ENCODE measurements at places on chromosomes 2 and 18.

- no peak for DNase-seq
These were observed 30.5 kb downstream of the FOSL2 start for GRCh38 chr2:28422908-28423741.

DNA sequence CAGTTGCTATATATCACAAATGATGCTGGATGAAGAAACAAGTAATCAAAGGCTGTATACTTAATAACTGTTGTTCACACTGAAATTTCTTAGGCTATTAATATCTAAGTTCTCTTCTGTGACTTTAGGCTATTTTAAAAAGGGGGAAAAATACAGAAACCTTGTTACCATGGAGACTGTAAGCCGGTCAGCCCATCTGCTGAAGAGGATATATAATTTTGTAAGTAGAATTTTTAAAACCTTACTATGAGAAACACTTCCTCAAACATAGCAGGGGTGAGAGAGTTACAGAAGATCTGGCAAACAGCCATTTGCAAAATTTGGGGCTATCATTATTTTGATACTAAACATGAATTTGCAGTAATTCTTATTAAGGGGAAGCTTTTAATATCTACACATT lies 27.8 kb downstream of the CACNB4 start:
- DNase-seq: no peak

GRCh38 chr2:10375570-10376281 lies 72.4 kb downstream of the ODC1 start:
- no peak for DNase-seq

GRCh38 chr2:105800036-105800713 lies 55.5 kb downstream of the NCK2 start:
- no peak for DNase-seq

- no peak for DNase-seq
These were observed 254.4 kb downstream of the ZNF521 start for GRCh38 chr18:25097569-25098056.

DNA sequence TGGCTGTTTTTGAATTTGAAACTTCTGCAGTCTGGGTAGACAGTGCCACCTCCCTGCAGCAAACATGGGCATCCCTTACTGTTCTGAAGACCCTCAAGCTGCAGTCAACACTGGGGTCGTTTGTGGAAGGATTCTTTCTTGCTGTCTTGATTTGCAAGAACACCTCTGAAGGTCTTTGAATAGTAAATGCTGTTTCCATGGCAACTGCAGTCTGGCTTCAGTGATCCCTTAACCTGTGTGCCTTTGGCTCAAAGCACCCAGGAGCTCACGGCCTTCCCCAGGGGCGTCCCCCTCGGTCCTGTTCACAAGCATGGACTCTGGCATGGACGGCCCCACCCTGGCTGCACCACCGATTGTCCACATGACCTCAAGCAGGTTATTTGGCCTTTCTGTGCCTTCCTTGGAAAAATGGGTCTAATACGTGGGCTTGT lies 38.3 kb downstream of the LRRFIP1 start:
- no peak for DNase-seq

DNA sequence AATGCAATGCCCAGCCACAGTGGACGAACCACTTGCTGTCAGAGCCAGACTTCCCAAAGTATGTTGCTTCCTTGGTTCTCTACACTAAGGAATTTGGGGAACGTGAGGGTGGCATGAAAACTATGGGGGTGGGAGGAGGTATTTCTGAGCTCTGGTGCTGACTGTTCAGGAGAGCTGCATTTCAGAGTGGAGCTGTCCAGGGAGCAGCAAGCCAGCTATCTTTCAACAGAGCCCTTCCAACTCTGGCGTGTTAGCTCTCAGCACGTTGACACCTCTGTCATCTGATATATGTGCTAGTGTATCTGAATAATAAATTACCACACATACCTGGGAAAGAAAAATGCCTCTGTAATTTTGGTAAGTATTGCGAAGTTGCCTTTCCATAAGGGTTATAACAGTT lies 66.1 kb downstream of the SAP130 start:
- DNase-seq: no peak

DNA sequence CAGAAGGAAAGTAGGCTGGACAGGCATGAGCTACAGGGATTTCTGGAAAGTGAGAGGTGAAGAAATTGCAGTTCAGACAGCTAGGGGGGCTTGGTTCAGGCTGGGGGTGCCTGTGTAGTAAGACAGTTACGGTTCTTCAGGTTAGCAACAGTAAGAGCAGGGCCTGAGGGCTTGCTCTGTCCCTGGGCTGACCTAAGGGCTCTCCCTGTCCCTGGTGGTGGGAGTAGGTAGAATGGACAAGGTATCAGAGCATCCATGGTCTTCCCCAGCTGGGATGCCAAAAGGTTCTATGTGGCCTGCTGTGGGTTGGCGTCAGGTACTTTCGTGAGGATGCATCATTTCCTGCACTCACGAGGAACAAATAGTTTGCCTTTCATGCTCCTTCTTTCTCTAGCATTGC lies 34.6 kb upstream of the TACR1 start:
- no peak for DNase-seq

GRCh38 chr18:36706134-36706881 lies 122.5 kb downstream of the TPGS2 start:
- no peak for DNase-seq

DNA sequence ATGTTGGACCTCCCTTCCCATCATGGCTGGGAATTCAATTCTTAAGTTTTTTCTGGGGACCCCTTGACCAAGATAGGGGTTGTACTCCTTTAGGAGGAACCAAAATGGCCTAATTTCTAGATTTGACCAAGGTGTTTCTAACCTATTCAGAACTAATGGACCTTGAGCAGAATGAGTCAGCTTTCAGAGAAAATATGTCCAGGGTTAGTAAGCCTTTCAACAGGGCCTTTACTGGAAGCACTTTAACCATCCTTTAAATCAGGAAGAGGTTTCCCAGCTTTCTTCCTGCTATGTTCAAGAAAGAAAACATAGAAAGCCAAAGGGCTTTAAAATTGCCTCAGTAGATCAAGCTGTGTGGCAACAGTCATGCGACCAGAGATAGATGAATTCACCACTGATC lies 1184.9 kb upstream of the ACVR2A start:
- DNase-seq: no peak

GRCh38 chr18:60936101-60936500 lies 397.1 kb upstream of the CDH20 start:
- no peak for DNase-seq

GRCh38 chr2:30756051-30756719 lies 51.1 kb downstream of the CAPN13 start:
- DNase-seq: no peak

DNA sequence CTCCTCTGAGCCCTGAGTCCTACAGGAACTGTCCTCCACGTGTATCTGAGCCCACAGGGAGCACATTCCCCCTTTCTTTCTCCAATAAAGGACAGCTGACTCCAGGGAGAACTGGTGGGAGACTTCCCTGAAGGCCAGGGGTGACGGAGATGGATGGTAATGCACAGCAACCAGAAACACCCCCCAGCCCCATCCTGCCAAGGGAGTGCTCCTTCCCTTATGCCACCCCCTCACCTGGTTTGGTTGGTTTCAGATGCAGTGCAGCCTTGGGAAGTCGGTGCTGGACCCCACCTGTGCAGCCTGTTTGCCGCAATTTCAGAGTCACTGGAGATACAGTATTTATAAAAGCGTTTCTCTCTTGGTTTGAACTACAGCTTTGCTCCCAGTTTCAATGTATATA lies 24.0 kb downstream of the GPR55 start:
- no peak for DNase-seq

GRCh38 chr2:24231461-24231881 lies 56.6 kb downstream of the FAM228A start:
- DNase-seq: no peak

- no peak for DNase-seq
These were observed 5.1 kb upstream of the ASIC4 start for GRCh38 chr2:219508971-219509779.

DNA sequence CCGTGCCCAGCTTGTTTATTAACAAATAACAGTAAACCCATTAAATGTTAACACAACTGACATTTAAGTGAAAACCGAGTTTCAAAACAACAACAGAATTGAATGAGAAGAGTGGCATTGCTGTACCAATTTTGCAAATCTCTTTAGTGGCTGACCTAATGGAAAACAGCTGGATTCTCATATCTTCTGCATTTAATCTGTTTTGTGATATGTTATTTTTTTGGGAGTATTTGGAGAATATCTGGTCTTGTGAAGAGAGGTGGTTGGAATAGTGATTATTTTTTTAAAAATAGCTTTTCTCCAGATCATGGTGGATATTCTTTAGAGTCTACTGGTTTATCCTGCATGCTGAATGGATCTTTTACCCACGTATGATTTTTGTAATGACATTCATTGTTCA lies 51.1 kb downstream of the TAF4B start:
- DNase-seq: no peak

DNA sequence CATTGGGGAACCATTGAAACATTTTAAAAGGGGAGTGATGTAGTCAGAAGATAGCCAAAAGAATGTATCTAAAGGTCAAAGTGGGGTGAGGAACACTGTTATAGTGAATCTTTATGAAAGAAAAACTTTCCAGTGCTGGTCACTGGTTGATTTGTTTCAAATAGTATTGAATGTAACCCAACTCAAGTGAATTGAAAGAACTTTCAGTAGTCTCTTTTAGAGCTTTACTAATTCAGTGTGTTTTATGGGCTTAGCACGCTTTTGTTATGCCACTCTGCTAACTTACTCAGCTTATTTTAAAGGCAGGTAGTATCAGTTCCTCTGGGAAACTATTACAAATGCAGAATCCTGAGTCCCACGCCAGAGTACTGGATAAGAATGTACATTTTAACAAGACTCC lies 57.3 kb downstream of the GTF2A1L start:
- DNase-seq: no peak

DNA sequence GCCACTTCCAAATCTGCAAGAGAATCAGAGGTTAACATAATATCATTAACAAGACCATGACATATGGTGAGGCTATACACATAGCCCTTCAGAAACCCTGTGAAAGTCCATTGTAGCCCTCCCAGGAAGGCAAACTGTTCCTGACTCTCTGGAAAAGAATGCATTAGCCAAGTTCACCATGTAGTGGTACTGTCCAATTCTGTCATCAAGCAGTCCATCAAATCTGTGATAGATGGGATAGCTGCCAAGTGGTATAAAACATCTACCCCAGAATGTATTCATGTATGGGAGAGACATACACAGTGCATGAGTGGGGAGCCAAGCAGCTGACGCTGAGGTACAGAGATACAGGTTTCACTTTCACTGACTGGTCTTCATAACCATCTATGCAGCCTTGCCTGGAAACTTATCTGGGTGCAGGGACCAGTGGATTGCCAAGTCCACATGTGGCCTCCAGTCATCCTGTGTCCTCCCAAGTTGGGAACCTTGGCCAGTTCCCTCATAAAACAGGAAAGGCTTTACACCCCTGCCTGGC lies 281.1 kb downstream of the MBD2 start:
- DNase-seq: no peak

- no peak for DNase-seq
These were observed 169.3 kb upstream of the NXPH2 start for GRCh38 chr2:138949517-138949916.

- DNase-seq: no peak
These were observed 220.3 kb downstream of the C1D start for GRCh38 chr2:67842375-67842959.

Measured in NCI-H2029 treated with DMSO at 0.1 percent for 48 hours (cell line).